Stimulated activated CD4-positive, alpha-beta T cell treated with anti-CD3 and anti-CD28 coated beads, Interleukin-15, amount 100 ng/mL, for 48 hours (primary cell): ENCODE measurements at places on chromosomes 11 and 22.

- DNase-seq = peak; percentile 67
Measured at GRCh38 chr22:38873469-38874411, 1.7 kb upstream of the CBX6 start.

- no peak for DNase-seq
Measured at GRCh38 chr11:69868006-69868810, 49.0 kb upstream of the FGF3 start.

GRCh38 chr11:62151737-62152102 lies 27.9 kb downstream of the INCENP start:
- DNase-seq = no peak

- DNase-seq = no peak
Measured at GRCh38 chr11:122162095-122162494, 46.1 kb upstream of the BLID start.

DNA sequence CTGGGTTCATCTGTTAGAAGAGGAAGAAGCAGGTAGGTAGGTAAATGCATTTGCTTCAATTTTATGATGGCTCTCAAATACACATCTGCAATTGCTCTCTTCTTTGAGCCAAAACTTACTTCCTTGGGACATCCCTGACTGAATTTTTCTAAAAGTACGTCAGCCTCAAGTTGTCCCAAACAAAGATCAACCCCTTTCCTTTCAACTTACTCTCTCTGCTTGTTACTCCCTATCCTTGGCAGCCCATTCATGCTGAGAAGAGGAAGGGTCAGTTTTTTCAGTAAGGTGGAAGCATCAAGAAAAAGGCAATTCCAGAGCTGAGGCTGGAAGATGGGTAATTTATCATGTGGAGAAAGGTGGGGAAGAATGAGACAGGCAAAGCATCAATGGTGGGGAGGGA lies 111.2 kb downstream of the LRRC32 start:
- DNase-seq = no peak

DNA sequence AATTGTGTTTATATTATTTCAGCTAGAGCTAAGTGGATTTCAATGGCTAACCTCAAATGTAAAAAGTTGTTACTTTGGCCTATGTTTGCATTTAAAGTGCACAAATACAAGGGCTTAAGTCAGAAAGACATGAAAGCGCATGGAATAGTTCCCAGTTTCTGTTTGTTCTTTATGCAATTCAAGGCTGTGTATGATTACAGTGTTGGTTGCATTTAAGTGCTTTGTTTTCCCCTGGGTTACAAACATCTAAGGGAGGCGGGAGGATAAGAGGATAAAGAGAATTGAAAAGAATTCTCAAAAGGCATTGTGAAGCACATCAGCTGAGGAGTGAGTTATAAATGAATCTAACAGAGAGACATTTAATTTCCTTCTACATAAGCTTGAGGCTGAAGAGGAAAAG lies 453.4 kb downstream of the NTM start:
- no peak for DNase-seq

GRCh38 chr11:25938952-25939351 lies 393.0 kb upstream of the ANO3 start:
- DNase-seq = no peak

- no peak for DNase-seq
Measured at GRCh38 chr22:45157907-45158306, 5.8 kb upstream of the NUP50 start.

- no peak for DNase-seq
Measured at GRCh38 chr11:12815129-12815480, 140.9 kb downstream of the TEAD1 start.

DNA sequence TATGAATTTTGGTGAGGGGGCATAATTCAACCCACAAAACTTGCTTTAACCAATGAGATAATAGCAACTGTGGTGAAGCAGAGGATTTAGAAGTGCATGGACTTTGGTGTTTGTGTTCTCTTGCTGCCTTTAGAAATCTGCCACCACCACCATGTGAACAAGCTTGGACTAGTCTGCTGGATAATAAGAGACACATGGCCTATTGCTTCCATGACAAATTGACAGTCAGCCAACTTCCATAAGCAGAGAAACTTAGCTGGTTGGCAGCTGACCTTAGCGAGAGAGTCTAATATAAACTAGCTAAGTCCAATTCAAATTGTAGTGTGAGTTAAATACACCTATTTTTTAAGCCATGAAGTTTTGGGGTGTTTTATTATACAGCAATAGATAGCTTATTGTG lies 482.1 kb upstream of the ANO5 start:
- no peak for DNase-seq

DNA sequence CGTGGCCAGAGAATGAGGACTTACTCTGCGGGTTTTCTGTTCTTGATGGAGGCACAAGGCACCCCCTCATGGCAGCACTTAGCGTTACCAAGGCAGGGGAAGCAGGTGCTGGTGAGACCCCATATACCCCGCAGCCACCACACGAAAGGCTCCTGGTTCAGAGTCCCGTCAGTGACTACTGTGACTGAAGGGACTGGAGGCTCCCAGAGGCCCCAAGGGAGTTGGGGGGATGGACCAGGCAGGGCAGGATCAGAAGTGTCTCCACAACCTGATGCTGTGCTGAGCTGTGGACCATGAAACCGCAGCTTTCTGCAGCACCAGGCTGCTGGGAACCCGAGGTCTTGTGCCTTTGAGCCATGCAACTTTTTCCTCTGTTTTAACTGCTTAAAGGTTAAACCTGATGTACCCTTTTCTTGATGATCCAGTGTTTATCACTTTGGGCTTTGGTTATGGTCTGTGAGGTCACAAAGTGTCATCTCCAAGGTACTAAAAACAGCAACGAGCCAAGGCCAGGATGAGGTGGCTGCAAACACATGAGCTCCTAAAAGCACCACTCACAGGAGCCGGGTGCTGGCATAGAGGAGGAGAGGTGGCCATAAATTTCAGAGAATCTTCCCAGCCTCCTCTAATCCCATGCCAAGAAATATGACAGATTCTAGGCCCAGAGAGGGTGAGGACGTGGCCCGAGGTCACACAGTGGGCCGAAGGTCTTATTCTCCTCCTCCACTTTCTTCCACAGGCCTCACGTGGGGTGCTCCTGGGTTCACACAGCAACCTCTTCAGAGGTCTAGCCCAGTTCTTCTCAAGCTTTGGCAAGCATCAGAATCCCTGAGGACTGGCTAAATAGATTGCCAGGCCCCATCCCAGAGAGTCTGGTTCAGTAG lies 4.2 kb upstream of the LRRC32 start:
- DNase-seq = no peak

DNA sequence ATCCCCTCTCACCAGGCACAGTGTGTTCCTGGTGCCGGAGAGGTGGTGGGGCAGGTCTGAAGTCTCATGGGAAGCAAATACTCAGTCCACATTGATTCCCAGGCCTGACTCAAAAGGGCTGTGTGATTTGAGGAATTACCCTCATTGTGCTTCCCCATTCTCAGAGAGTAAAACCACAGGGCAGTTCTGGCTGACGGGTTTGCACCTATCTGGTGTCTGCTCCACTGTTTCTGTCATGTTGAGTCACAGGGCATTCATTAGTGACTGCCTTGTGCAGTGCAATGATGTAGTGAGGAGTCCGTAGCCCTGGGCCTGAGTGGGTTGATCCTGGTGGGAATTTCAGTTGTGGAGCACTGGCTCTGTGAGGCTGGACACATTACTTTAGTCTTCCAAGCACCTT lies 85.2 kb upstream of the ARHGAP20 start:
- DNase-seq = no peak

GRCh38 chr11:125020342-125020741 lies 42.8 kb upstream of the SLC37A2 start:
- DNase-seq = no peak

- no peak for DNase-seq
Measured at GRCh38 chr11:5547982-5548381, 358 bp downstream of the OR52H1 start.

GRCh38 chr11:63986156-63986931 lies at the start of gene OTUB1:
OTUB1 (plus strand) TSS chr11:63986438; CDS start chr11:63986457, 19 bp downstream.
- DNase-seq = peak; percentile 75

- no peak for DNase-seq
Measured at GRCh38 chr22:38740116-38740723, 15.6 kb downstream of the SUN2 start.
